ENCODE measurements at places on chromosomes 7 and 10.

- no peak for DNase-seq
- H3K4me3 ChIP-seq = no peak overlapping the region
- no peak overlapping the region for H3K27ac ChIP-seq
- H3K4me1 ChIP-seq = no peaks in the 10 kb centered on the region
- no peaks in the 10 kb centered on the region for H3K27me3 ChIP-seq
Observed at GRCh38 chr10:42734536-42734935, 48.1 kb upstream of the BMS1 start.

- no peaks in the 10 kb centered on the region for H3K27me3 ChIP-seq
- H3K36me3 ChIP-seq = peaks cover 19% of the 10 kb centered on the region
- no peak overlapping the region for H3K27ac ChIP-seq
- no peaks in the 10 kb centered on the region for H3K4me1 ChIP-seq
- no peak for DNase-seq
Observed at GRCh38 chr10:3023892-3024291, 43.5 kb upstream of the PFKP start.

DNA sequence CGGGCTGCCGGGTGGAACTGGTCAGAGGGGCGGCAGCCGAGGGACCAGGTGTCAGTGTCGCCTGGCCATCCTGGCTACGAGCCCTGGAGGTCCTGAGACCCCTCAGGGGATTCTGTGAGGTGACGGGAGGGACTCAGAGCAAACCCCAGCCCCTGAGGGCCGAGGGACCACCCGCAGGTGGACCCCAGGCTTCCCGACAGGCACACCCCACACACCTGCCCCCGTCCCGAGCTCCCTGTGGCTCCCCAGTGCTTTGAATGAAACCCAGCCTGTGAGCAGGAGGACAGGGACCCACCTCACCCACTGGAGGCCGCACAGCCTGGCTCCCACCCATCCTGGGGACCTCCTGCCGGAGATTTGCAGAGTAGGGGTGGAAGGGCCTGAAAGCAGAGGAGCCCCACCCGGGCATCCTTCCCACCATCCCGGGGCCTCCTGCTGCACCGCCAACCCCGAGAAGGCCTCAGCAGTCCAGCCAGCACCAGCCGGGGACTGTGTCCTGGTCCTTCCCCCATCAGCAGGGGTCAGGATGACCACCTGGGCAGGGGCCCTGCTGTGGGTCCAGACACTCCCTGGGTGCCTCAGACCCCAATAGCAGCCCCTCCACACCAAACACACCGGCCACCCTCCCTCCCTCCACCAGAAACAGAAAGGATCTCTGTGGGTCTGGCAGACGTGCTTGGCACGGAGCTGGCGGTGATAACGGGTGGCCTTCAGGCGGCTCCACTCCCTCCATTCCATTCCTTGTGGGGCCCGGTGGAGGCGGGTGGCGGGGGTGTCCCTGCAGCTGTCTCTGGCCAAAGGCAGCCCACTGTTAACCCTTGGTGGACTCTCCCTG, 13.9 kb downstream of the VENTX start:
- H3K27ac ChIP-seq = no peak overlapping the region
- DNase-seq = no peak

- no peak overlapping the region for H3K27ac ChIP-seq
- no peak overlapping the region for H3K4me3 ChIP-seq
- peaks cover 13% of the 10 kb centered on the region for H3K4me1 ChIP-seq
- no peak for DNase-seq
- H3K36me3 ChIP-seq = no peaks in the 10 kb centered on the region
- peaks cover 2% of the 10 kb centered on the region for H3K27me3 ChIP-seq
Observed at GRCh38 chr10:86653379-86653778, 968 bp upstream of the OPN4 start.

- DNase-seq = no peak
- no peak overlapping the region for H3K4me3 ChIP-seq
- H3K4me1 ChIP-seq = peaks cover 16% of the 10 kb centered on the region
- H3K27ac ChIP-seq = no peak overlapping the region
- no peaks in the 10 kb centered on the region for H3K36me3 ChIP-seq
Observed at GRCh38 chr10:62037890-62038608, 136.6 kb downstream of the ARID5B start.

GRCh38 chr10:78047314-78047891, 13.7 kb downstream of the RPS24 start:
- H3K36me3 ChIP-seq = no peaks in the 10 kb centered on the region
- peaks cover 11% of the 10 kb centered on the region for H3K4me1 ChIP-seq
- no peak overlapping the region for H3K4me3 ChIP-seq
- peak overlapping the region; percentile 5 for H3K27ac ChIP-seq
- H3K27me3 ChIP-seq = peaks cover 4% of the 10 kb centered on the region
- DNase-seq = peak; percentile 97

DNA sequence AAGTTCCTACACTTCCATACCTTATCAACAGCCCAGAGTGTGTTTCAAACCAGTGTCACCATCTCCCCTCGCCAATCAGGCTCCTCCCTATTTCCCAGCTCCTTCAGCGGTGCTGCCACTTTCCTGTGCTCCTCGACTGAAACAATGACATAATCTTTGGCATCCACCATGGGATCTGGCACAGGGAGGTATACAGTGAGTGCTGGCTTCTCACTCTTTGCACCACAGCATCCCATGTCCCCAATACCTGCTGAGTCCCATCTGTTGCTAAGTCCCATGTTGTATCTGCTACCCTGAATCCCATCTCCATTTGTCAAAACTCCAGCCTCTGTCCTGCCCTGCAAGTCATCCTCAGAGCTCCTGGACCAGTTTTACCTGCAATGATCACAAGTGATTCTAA, 15.4 kb downstream of the PAXIP1 start:
- no peaks in the 10 kb centered on the region for H3K4me1 ChIP-seq
- no peak overlapping the region for H3K27ac ChIP-seq
- no peak for DNase-seq
- H3K36me3 ChIP-seq = no peaks in the 10 kb centered on the region
- H3K4me3 ChIP-seq = no peak overlapping the region
- H3K27me3 ChIP-seq = no peaks in the 10 kb centered on the region

- H3K4me3 ChIP-seq = no peak overlapping the region
- H3K4me1 ChIP-seq = peaks cover 8% of the 10 kb centered on the region
- H3K36me3 ChIP-seq = no peaks in the 10 kb centered on the region
- no peak for DNase-seq
Observed at GRCh38 chr10:29559996-29560395, 74.8 kb downstream of the SVIL start.

DNA sequence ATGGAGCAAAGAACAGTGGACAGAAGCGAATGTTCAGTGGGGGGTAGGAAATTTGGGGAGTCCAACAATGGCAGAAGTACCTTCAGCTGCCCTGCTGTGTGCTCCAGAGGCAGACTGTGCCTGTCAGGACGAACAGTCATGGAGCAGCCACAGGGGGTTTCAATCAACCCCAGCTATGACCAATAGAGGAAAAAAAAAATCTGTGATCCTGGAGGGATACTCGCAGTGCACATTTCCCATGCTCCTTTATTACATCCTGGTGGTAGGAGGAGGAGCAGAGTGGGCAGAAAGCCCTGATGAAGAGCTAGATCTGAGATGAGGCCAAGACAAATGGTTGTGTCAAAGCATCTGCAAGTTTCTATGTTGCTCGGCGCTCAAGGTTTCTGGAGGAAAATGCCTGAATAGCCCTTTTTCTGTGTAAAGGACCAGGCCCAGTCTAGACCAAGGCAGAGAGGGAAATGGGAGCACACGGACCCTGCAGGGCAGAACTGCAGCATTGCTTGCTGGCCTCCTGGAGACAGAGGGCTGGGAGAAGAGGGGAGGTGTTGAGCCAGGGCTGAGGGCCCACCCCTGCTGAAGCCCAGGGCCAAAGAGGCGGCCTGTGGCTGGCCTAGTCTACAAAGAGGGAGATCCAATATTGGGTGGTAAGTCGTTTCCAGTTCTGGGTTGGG, 201.5 kb downstream of the GRID1 start:
- no peak overlapping the region for H3K27ac ChIP-seq
- H3K4me1 ChIP-seq = peaks cover 6% of the 10 kb centered on the region
- H3K4me3 ChIP-seq = no peak overlapping the region
- H3K36me3 ChIP-seq = no peaks in the 10 kb centered on the region
- H3K27me3 ChIP-seq = peaks cover 4% of the 10 kb centered on the region

DNA sequence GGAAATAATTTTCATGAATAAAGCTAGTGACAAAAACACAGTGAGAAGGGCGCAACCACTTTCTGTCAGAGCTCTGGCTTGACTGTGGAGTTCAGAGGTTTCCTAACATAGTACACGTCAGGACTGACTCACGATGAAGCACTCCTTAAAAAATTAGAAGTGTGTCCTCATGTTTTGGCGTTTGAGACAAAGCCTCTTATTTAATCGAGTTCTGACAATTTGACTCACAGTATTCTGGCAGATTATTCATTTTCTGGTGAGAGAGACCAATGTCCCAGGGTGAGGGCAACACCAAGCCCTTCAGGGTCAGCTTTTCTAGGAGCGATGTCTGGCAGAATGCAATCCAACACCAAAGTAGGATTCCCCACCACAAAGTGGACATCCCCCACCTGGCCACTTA, 108.7 kb downstream of the DIP2C start:
- H3K27ac ChIP-seq = no peak overlapping the region
- H3K27me3 ChIP-seq = peaks cover 5% of the 10 kb centered on the region
- no peak overlapping the region for H3K4me3 ChIP-seq
- no peak for DNase-seq

DNA sequence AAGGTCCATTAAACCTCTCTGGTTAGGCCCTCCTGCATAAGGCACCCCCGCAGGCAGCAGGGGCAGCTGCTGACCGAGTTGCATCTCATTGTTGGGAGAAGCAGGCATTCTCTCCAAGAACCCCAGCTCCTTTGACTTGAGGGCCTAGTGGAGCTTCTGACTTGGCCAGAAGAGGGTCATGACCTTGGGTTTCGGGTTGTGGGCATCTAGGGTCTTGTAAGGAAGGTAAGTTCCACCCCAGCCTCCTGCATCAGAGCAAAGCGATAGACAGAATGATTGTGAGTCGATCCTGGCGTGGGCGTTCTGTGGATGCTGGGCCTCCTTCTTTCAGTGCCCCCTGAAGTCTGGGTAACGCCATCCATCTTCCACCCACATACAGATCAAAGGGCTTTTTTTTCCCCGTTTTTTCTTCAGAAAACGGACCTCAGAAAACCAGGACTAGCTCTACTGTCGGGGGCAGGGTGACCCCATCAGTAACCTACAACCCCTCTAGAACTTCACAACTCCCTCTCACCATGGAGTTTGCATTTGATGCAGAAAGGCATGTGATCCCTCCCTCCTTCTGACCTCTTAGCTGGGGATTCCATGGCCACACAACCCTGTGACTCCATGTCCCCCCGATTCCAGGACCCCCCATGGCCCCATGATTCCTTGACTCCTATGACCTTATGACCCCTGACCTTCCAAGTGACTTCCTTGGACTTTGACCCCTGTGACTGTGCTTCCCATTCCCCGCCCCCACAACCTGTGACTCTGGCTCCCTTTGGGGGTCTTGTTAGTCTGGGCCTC, 3.0 kb downstream of the SEMA4G start:
- H3K27ac ChIP-seq = no peak overlapping the region
- peaks cover 6% of the 10 kb centered on the region for H3K36me3 ChIP-seq
- DNase-seq = no peak

DNA sequence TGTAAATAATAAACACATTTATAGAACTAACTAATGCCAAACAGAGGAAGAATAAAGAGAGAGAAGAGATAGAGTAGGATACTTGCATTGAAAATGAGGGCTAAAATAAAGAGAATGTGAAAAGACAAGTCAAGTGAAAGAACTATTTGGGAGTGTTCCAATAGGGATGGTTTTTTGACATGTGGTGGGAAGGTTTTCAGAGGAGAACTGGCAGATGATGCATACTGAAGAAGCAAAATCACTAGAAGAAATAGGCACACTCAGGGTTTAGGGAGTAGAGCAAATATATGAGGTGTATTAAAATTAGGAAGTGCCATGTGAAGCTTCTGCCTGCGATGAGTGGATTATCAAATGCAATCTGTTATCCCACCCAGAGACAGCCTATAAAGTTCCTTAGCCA, 744.8 kb downstream of the REEP3 start:
- H3K4me3 ChIP-seq = no peak overlapping the region
- H3K27ac ChIP-seq = no peak overlapping the region
- no peaks in the 10 kb centered on the region for H3K36me3 ChIP-seq
- H3K4me1 ChIP-seq = peaks cover 7% of the 10 kb centered on the region

- DNase-seq = no peak
- no peak overlapping the region for H3K4me3 ChIP-seq
- H3K36me3 ChIP-seq = peaks cover 14% of the 10 kb centered on the region
Observed at GRCh38 chr7:91503934-91504555, 239.8 kb downstream of the FZD1 start.

GRCh38 chr7:1863091-1863900, 193.2 kb downstream of the ELFN1 start:
- DNase-seq = no peak
- H3K4me3 ChIP-seq = no peak overlapping the region
- H3K27me3 ChIP-seq = peaks cover 4% of the 10 kb centered on the region
- no peak overlapping the region for H3K27ac ChIP-seq
- H3K4me1 ChIP-seq = peaks cover 5% of the 10 kb centered on the region

GRCh38 chr7:41277561-41277960, 425.3 kb downstream of the INHBA start:
- H3K4me1 ChIP-seq = peaks cover 10% of the 10 kb centered on the region
- H3K36me3 ChIP-seq = peaks cover 4% of the 10 kb centered on the region
- H3K27me3 ChIP-seq = no peaks in the 10 kb centered on the region
- no peak for DNase-seq

DNA sequence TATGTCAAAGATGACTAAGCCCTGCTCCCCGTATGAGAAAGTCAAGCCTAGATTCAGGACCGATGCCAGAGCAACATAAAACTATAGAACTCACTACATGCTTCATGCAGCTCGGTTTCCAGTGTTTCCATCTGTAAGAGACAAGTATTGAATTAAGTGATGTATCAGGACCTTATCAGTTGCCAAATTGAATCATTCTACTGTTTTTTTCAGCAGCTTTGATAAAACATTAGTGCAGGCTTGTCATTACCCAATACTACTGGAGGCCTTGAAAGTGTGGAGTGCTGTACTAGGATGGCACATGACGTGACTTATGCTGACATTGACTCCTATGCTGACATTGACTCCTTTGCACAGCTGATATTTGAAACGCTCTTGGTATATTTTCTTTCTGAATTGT, 10.8 kb upstream of the NRP1 start:
- H3K4me1 ChIP-seq = no peaks in the 10 kb centered on the region
- DNase-seq = no peak
- H3K27ac ChIP-seq = no peak overlapping the region
